ENCODE measurements at places on chromosomes 16 and 17. TPM values are rescaled to one million over a fixed set of nuclear protein-coding genes. Genes with fewer than 3 reads are reported as not detected.

PERCC1 gene
- 0.33 TPM for total RNA-seq

SLC47A1 gene
- 0.20 TPM for total RNA-seq

TOB1 gene
- 34.5 TPM for total RNA-seq

- DNase-seq: no peak
Observed at GRCh38 chr17:27518545-27519521, 62.6 kb downstream of the KSR1 start.

DNA sequence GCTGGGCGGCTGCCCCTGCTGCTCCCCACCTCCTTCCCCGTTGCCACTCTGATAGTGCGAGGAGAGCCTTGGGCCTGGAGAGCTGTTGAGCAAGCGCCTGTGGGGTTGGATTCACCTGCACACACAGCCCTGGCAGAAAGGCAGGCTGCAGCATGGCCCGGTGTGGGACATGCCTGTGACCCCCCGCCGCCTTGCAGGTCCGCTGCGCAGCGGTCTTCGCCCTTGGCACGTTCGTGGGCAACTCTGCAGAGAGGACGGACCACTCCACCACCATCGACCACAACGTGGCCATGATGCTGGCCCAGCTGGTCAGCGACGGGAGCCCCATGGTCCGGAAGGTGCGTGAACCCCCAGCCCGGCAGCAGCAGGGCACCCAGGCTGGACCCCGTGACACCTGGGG lies 106.8 kb upstream of the CHMP6 start:
- DNase-seq: no peak

GRCh38 chr16:29898135-29898803 lies 1.1 kb downstream of the SEZ6L2 start:
- no peak for DNase-seq

DNA sequence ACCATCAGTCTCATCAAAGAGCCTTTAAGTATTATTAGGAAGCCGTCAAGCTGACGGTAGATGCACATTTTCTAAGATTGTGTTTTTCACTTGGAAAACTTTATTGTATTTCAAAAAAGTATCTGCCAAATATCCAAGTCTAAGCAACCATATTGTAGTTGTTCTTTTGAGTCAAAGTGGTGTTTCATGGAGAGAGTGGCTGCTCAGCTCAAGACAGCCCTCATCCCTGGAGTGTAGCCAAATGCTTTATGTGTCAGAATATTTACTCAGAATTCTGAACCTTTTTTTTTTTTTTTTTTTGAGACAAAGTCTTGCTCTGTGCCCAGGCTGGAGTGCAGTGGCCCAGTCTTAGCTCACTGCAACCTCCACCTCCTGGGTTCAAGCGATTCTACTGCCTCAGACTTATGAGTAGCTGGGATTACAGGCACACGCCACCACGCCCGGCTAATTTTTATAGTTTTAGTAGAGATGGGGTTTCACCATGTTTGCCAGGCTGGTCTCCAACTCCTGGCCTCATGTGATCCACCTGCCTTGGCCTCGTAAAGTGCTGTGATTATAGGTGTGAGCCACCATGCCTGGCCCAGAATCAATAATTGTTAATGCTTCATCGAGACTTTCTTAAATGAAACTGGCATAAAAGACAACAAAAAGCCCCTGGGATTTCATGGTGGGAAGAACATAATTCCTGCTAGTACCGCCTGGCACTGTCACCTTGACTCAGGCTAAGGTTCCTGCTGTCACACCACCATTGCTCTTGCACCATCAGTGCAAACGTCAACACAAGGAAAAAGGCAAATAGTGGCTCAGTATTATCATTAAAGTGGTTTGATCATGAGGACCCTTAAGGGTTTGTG lies 45.5 kb downstream of the PRKCA start:
- DNase-seq: no peak

DNA sequence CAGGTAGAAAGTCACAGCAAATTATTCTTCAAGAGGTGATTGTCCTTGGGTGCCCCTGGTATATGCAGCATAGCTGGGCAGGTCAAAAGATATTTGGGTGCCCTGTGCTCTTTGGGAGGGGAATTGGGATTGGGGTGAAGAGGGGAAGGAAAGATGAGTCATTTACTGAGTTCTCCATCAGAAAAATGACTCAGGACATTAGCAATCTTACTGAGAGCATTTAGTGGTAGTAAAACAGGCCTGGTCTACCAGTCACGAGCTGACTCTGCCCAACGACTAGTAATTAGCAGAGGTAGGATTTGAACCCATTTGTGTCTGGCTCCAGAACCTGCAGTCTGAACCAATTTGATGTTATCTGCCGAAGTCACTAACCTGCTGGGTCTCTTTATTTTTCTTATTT lies 6.0 kb upstream of the GRIN2A start:
- no peak for DNase-seq

GRCh38 chr17:81390029-81390872 lies 5.0 kb upstream of the BAHCC1 start:
- no peak for DNase-seq

- DNase-seq: no peak
Observed at GRCh38 chr17:67649891-67650290, 67.8 kb upstream of the NOL11 start.

- no peak for DNase-seq
Observed at GRCh38 chr16:56347670-56348069, 77.7 kb downstream of the AMFR start.
